Muscle of arm (tissue), 14 donors: ENCODE measurements at places on chromosomes 5 and 9. TPM values are rescaled to one million over a fixed set of nuclear protein-coding genes. Genes with fewer than 3 reads are reported as not detected.

GRCh38 chr5:149427374-149427773 lies 48.3 kb upstream of the IL17B start:
- no peak for DNase-seq

DNA sequence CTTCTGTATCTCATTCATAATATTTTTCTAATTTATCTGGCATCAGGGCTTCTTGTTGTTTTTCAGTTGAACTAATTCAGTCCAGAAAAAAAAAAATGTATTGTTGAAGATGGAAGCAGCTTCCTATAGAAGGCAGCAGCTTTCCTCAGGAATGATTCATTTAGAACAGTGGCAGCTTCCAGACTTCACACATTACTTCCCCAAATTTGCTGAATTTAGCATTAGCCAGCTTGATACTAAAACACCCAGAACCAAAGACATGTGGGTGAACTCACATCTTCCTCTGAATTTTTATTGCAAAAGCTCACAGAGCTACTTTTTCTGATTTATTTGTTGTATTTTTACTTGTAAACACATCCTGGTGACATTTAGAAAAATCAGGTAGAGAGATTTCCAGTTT lies 53.8 kb downstream of the HCN1 start:
- no peak for DNase-seq

DNA sequence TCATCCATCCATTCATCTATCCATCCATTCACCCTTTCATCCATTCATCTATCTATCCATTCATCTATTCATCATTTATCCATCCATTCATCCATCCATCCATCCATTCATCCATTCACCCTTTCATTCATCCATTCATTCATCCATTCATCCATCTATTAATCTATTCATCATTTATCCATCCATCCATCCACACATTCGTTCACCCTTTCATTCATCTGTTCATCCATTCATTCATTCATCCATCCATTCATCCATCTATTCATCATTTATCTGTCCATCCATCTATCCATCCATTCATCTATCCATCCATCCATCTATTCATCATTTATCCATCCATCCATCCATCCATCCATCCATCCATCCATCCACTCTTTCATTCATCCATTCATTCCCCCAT lies 33.9 kb upstream of the FCN2 start:
- no peak for DNase-seq

PCDHGB1 gene
- polyA plus RNA-seq, result 0.53 TPM

HEMGN gene
- 8.2 TPM for polyA plus RNA-seq
